CD8-positive, alpha-beta T cell (primary cell): ENCODE measurements at places on chromosomes 1 and 21.
A peak's percentile ranks its signal among the peaks of the same experiment; 100 is the strongest.

GRCh38 chr1:172149346-172149745 is 271.1 kb upstream of the C1orf105 start:
- no peak for DNase-seq

GRCh38 chr1:85325920-85326319 is 49.5 kb upstream of the BCL10 start:
- DNase-seq: no peak

- no peak for DNase-seq
Observed at GRCh38 chr21:45546636-45547544, 4.7 kb upstream of the SLC19A1 start.

- DNase-seq: no peak
Observed at GRCh38 chr1:172351346-172351745, 69.1 kb upstream of the C1orf105 start.

DNA sequence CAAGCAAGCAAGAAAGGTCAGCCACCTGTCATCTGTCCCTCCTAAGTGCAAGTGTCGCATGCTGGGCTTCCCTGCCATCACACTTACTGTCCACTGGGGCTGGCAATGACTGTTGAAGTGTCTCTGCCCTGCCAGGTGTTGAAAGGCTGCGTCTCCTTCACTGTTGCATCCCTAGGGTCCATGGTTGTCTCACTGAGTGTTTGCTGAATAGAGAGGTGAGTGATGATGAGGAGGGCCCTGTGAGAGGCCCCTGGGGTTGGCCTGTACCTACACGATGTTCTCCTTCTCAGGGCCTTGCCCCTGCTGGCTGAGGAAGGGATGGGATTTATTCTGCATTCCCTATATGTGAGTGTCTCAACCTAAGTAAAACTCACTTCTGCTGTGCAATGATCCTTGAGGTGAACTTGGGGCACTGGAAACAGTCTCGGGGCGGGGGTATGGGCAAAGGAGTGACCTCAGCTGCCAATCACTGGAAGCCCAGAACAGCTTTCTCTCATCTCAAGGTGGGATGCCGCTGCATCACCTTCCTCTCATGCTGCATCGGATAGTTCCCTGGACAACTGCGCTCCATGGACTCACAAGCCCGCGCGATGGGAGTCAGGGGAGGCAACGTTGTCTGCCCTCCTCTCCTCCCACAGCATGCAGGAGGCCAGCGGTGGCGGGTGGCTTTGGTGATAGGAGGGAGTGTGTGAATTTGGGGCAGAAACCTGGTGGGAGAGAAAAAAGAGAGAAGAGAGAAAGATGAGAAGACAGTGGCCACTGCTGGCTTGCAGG is 35.8 kb upstream of the SOX13 start:
- no peak for DNase-seq

DNA sequence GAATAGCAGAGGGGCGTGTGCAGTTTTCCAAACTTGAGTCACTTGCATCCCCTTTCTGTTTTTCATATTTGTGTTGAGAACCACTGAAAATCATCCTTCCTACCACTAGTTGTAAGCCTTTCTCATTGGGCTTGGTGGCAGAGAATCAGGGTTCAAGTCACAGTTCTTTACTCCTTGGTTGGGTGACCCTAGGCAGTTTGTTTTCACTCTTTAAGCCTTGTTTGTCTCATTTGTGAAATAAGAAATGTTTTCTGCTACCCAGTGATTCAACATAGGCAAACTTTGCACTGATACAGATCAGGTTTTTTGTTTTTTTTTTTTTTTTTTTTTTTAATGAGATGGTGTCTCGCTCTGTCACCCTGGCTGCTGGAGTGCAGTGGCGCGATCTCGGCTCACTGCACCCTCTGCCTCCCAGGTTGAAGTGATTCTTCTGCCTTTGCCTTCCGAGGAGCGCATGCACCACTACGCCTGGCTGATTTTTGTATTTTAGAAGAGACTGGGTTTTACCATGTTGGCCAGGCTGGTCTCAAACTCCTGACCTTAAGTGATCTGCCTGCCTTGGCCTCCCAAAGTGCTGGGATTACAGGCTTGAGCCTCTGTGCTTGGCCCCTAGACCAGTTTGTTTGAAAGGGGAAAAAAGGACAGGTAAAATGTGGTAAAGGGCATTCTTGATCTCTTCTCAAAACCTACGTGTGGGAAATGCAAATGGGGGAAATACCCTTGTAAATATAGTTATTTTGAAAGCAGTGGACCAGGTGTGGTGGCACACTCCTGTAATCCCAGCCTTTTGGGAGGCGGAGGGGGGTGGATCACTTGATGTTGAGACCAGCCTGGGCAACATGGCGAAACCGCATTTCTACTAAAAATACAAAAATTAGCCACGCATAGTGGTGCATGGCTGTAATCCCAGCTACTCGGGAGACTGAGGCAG is 3.2 kb downstream of the CLIC4 start:
- DNase-seq: no peak

GRCh38 chr1:240193679-240194078 is 102.0 kb downstream of the FMN2 start:
- DNase-seq: no peak

- no peak for DNase-seq
Observed at GRCh38 chr1:173438675-173439074, 38.5 kb upstream of the PRDX6 start.

DNA sequence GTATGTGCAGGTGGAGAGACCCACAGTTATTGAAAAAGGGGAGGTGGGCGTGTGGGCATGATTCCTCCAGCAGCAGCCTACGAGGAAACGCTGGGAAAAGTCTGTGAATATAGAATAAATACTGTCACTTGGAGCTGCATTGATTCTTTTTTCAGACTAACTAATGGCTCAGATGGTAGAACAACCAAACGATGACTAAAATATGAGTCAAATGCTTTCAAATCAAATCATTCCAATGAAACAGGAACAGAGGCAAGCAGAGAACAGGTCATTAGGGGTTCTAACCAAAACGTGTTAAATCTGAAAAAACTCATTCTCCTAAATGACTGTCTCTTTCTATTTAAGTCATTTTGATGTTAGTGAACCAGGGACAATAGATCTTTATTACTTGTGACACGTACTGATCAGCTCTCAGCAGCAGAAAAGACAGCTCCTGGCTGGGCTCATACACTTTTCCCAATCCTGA is 35.1 kb upstream of the SEC16B start:
- DNase-seq: no peak

- DNase-seq: no peak
Observed at GRCh38 chr1:44684525-44684924, 10.0 kb downstream of the ARMH1 start.

GRCh38 chr1:19310720-19311502 is 1.0 kb downstream of the AKR7A2 start:
- no peak for DNase-seq

- no peak for DNase-seq
Observed at GRCh38 chr1:29521438-29521715, 285.1 kb downstream of the PTPRU start.

- DNase-seq: peak; percentile 45
Observed at GRCh38 chr1:145871994-145872924, 13.4 kb upstream of the PIAS3 start.

DNA sequence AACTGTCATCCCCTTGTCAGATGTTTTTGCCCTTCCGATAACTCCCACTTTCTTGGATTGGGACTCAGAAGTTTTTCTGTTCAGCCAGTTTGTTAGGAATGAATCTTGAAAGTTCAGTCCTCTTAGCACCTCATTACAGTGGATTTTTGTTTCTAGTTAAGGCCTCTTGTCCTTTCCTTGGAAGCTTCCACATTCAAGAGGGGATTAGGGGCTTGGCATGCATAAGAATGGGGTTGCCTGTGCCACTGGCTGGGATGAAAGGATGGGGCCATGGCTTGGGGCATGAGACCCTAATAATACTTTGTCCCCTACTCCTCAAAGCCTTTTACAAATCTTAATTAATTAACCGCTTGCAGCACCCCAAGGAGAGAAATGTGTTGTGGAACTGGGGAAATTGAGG is 2.4 kb upstream of the DHDDS start:
- DNase-seq: no peak

GRCh38 chr1:66332548-66332901 is 201.4 kb upstream of the SGIP1 start:
- no peak for DNase-seq

GRCh38 chr1:213162338-213162737 is 111.3 kb downstream of the RPS6KC1 start:
- DNase-seq: no peak

- no peak for DNase-seq
Observed at GRCh38 chr1:98286656-98287055, 365.8 kb upstream of the DPYD start.

DNA sequence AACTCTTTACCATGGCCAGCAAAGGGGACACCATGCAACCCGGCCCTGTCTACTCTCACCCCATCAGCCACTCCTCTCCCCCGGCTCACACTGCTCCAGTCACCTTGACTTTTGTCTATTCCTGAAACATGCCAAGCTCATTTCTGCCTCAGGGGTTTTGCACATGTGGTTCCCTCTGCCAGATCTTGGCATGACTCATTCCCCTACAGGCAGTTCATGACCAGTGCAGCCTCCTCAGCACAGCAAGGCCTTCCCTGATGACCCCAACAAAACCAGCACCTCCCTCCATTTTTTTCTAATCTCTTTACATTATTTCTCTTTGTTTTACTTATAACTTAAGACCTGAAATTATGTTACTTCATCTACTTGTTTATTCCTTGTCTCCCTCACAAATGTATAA is 58.6 kb upstream of the GJB5 start:
- DNase-seq: no peak

- DNase-seq: no peak
Observed at GRCh38 chr1:204190212-204191211, 5.8 kb downstream of the KISS1 start.

DNA sequence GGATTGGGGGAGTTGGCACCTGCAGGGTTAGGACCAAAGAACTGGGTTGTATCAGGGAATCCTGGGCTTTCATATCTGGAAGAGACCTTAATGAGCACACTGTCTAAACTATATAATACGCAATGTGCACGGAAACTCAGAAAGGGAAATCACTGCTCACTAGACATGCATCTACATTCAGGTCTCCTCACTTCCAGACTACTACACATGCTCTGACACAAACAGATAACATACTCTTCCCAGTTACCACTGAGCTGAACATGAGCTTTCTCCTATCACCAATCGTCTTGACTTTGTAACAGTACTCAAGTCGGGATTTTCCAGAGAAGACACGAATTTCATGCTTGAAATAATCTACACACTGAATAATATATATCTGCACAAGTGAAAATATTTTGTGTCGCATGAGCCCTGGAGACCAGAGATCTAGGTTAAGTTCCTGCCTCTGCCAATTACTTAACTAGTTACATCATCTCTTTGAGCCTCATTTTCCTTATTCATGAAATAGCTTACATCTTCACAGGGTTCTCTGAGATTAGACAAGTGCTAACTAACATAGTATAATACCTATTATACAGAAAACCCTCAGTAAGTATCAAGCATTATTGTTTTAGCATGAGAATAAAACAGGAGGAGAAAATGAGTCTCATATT is 101.1 kb downstream of the JAK1 start:
- DNase-seq: no peak

- no peak for DNase-seq
Observed at GRCh38 chr1:4322881-4323280, 331.5 kb upstream of the AJAP1 start.

- no peak for DNase-seq
Observed at GRCh38 chr1:64404202-64404601, 65.7 kb upstream of the CACHD1 start.

- DNase-seq: no peak
Observed at GRCh38 chr1:112169517-112169916, 180.0 kb upstream of the KCND3 start.

GRCh38 chr21:45277101-45278045 is 10.3 kb downstream of the POFUT2 start:
- no peak for DNase-seq

GRCh38 chr1:185155600-185156287 is 1.0 kb downstream of the TRMT1L start:
- DNase-seq: no peak

DNA sequence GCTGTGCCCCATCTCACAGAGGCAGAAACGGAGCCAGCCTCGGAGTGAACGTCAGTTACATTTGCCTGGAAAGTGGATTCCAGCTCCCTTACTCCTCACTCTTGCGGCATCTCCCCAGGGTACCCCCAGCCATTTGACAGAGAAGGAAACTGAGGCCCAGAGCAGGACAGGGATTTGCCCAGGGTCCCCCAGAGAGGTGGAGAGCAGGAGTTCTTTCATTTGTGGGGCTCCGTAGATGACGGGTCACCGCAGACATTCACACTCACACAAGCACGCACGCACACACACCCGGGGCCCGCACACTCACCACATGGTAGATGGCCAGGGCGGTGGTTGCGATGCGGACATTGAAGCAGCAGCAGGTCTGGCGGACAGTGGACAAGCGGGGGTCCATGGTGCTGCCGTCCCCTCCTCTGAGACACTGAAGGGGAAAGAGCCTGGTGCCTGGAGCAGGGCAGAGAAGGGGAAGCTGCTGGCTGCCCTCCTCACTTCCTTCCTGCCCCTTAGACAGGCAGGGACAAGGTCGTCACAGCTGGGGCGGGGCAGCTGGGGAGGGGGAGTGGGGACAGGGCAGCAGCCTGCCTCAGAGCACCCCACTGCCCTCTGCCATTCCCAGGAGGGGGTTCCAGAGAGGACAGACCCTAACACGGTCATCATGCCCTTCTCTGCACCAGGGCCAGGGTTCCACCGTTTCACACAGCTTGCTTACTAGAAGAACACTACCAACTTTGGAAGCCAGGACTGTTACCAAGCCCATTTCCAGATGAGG is at the start of gene LAPTM5:
TSS of gene LAPTM5 (minus strand) at position 423 of the 769 bp plus-strand sequence. CDS start at position 394, 29 bp downstream.
- DNase-seq: peak; percentile 79

GRCh38 chr1:175376194-175376593 is 183.6 kb upstream of the KIAA0040 start:
- peak; percentile 6 for DNase-seq

GRCh38 chr1:232435729-232436128 is 194.2 kb downstream of the SIPA1L2 start:
- DNase-seq: no peak
